ENCODE measurements at places on chromosomes 12 and 14. TPM values are rescaled to one million over a fixed set of nuclear protein-coding genes. Genes with fewer than 3 reads are reported as not detected.

DNA sequence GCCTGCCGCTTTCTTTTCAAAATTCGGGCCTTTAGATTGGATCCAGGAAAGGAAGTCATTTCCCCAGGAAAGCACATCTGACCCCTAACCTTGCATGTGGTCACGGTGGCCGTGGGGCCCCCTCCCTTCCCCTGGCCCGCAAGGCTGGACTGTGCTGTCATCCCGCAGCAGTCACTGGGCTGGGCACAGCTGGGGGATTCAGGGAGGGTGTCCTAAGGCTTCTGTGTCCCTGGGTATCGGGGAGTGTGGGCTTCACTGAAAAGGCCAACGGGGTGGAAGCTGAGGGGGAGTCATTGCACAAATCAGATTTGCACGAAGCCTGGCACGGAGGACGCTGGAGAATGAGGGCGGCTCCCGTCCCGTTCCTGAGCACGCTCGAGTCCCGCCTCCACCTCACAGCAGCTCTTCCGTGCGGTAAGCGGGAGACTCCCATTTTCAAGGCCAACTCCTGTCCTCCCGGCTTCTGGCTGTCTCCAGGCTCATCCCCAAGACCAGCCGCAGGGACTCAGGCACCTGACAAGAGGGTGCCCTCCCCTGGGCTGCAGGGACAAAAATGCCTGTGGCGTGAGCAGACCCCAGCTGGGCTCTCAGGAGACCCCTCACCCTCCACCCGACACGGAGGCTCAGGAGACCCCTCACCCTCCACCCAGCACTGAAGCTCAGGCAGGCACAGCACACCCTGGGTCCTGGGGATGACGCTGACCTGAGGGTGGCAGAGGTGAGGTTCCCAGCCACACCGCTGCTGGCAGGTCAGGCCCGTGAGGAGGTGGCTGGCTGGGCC, 9.6 kb downstream of the XRCC3 start:
- DNase-seq, result no peak

DNA sequence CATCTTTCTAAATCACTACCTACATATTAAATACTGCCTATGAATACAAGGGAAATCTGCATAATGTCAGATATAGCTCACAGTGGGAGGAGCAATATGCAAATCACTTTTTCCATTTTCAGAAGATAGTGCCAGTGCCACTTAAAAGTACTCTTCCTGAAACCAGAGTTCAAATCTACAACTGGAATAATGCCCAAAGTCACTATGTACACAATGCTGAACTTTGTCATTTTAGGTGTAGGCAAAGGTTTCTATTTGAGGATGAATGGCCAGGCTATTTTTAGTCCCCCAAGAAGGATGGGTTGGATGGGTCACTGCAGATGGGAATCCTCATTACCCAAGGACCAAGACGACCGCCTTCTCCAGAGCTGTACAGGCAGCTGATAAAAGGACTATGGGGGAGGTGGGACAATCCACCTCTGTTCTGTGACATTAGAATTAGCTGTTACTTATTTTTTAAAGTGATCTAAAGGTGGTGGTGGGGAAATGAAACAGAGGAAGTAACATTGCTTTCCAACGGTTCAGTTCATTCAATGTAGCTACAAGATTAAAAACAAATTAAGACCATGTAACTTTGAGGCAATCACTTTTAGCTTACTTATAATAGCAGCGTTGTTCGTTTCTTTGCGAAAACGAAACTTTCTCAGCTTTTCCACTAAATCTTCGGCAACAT, 5.6 kb downstream of the GMFB start:
- DNase-seq, result no peak

DNA sequence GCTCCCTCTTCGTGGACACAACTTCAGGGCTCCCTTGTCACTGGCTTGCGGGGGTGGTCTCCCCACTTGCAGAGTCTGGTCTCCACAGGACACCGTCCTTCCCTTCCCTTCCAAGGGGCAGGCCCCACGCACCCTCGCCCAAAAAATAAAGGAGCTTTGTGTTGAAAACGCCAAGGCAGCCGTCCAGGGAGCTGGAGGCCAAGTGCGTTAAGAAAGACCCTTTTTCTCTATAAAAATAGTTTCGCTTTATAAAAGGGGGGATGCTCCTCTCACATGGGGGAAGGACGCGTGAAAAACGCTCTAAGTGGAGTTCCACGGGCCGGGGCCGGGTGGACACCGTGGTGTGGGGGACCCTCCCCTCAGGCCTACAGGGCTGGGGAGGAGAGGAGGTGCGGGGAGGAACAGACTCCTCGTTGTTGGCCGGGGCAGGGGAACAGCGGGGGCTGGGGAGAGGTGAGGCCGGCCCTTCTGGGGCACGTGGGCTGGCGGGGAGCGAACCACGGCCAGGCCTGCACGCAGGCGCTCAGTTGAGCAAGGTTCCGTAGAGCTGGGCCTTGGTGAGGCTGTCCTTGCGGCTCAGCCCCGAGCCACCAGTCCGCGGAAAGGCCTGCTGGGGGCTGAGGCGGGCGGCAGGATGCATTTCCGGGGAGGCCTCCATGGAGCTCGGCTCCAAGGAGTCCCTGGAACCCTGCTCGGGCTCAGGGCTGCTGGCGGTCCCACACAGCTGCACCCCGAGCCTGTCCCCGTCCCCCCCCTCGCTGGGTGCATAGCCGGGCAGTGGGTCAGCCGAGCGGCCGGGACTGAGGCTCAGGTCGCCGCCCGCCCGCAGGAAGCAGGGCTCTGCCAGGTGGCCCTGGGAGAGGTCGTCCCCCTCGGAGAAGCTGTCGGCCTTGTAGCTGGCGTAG, 49.5 kb downstream of the BEGAIN start:
- no peak for DNase-seq

GRCh38 chr12:1939801-1940607, 21.6 kb upstream of the CACNA2D4 start:
- DNase-seq, result peak; percentile 94

GRCh38 chr14:88232771-88233170, 90.3 kb downstream of the KCNK10 start:
- DNase-seq, result no peak

- no peak for DNase-seq
Observed at GRCh38 chr14:81231540-81231939, 10.8 kb upstream of the GTF2A1 start.

GRCh38 chr12:95624589-95624988, 73.3 kb upstream of the USP44 start:
- no peak for DNase-seq

- DNase-seq, result no peak
Observed at GRCh38 chr12:57190037-57190436, 26.6 kb upstream of the NXPH4 start.

- DNase-seq, result no peak
Observed at GRCh38 chr14:75155169-75155568, 21.2 kb downstream of the TMED10 start.

- no peak for DNase-seq
Observed at GRCh38 chr12:7667125-7667524, 1.4 kb upstream of the APOBEC1 start.

- DNase-seq, result no peak
Observed at GRCh38 chr14:100302616-100303015, 3.6 kb downstream of the SLC25A29 start.

DNA sequence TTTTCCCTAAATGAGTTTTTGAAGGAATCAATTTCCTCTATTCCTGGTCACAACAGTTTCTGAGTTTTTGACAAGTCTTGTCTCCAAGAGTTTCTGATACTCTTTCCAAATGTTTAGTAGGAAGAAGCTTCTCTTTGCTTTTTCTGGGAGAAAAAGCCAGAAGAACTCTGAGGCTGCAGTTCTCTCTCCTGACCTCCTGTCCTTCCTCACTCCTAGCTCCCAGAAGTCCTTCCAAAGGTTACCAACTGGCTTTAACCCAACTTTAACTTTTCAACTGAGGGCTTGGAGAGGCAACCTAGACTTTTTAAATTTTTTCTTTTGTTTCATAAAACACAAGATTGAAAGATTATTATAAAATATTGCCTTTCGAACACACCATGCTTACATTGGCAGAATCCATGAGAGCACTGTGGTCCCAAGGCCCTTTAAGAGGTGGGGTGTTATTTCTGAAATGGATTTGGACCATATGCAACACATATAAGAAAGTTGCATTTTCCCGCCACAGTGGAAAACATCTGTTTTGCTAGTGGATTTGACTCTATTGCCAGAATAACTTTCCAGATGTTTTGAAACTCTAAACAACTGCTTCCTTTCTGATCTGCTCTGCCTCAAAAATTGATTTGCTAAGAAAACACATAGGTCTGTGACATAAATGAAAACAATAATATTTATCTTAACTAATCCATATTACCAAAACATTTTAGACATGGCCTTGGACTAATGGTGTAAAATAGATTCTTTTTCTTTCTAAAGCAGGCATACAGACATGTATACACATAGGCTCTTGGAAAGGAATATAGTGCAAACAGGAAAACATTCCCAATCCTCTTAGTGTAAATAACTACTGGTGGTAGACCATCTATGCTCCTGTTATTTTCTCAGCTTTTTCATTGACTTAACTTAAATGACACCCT, 22.3 kb upstream of the EPS8 start:
- DNase-seq, result no peak

- no peak for DNase-seq
Observed at GRCh38 chr12:107352347-107353081, 259.2 kb upstream of the CRY1 start.

GRCh38 chr12:51692016-51692415, 101.0 kb downstream of the SCN8A start:
- no peak for DNase-seq

DNA sequence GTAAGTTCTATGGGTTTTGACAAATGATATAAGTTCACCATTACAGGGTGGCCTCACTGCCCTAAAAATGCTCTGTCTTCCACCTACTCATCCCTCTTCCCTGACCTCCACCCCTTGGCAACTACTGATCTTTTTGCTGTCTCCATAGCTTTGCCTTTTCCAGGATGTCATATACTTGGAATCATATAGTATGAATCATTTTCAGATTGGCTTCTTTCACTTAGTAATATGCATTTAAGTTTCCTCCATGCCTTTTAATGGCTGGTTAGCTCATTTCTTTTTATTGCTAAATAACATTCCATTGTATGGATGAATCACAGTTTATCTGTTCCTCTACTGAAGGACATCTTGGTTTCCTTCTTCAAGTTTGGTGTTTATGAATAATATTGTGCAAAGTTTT, 14.0 kb upstream of the PEX5 start:
- no peak for DNase-seq

- DNase-seq, result no peak
Observed at GRCh38 chr14:102584871-102585869, 7.3 kb upstream of the RCOR1 start.

DNA sequence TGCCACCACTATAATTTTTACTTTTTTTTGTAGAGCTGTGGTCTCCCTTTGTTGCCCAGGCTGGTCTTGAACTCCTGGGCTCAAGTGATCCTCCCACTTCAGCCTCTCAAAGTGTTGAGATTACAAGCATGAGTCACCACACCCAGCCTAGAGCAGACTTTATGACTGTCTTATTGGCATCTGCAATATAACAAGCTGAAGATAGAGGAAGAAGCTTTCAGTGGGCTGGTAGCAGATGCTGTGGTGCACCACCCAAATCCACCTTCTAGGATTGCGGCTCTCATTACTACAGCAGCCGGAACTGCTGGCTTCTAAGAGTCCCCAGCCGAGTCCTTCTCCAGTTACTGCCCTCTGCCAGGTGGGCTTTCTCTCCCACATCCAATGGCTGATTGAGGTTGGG, 7.6 kb upstream of the STK38L start:
- DNase-seq, result no peak

DNA sequence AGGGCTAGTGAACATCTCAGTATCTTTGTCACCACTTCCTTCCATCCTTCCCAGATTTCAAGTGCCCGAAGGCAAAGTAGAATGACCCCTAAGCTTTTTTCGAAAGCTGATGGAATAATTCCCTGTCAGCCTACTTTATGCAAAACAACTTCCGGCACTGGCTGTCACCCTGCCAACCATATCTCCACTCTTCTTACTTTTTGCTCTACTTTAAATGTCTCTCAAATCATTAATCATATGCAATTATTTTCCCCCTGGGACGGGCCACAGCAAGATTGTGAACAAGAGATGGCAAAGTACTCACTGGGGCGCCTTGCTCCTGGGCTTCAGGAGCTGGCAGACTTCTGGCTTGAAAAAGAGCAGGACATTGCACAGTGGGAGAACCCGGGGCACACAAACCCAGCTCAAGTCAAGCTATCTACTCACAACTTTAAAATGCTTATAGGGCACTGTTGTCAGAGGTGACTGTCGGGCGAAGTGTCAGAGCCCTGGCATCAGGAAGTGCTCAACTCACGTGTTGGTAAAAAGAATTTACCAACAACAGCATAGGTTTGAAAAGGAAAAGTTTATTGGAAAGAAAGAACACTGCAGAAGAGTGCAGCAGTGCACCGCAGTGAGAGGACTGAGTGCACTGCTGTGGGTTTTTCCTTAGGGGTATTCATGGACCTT, 373.5 kb downstream of the PAWR start:
- DNase-seq, result no peak

- DNase-seq, result no peak
Observed at GRCh38 chr14:50008562-50008961, 107.8 kb downstream of the VCPKMT start.

- DNase-seq, result no peak
Observed at GRCh38 chr12:114935658-114936057, 251.7 kb upstream of the TBX3 start.

- DNase-seq, result no peak
Observed at GRCh38 chr14:104753528-104754212, 723 bp downstream of the SIVA1 start.

GRCh38 chr14:70666361-70666686, 24.6 kb downstream of the TTC9 start:
- no peak for DNase-seq

- no peak for DNase-seq
Observed at GRCh38 chr12:87274594-87275245, 754.5 kb downstream of the C12orf50 start.

- DNase-seq, result no peak
Observed at GRCh38 chr12:53538209-53538689, 31.0 kb upstream of the NPFF start.

- DNase-seq, result no peak
Observed at GRCh38 chr12:97643924-97644323, 181.3 kb downstream of the RMST start.

The EFS gene
- total RNA-seq, result 0.42 TPM

The ARHGAP9 gene
- total RNA-seq, result 7.7 TPM

The ZNF26 gene
- total RNA-seq, result 9.5 TPM

The RPS6KL1 gene
- total RNA-seq, result 5.9 TPM

The RBM19 gene
- 10.0 TPM for total RNA-seq

The GPR137C gene
- 0.25 TPM for total RNA-seq

The TAS2R10 gene
- total RNA-seq, result 0.14 TPM

The GZMH gene
- 0.75 TPM for total RNA-seq

The RAB21 gene
- 15.0 TPM for total RNA-seq

The GDF3 gene
- not detected for total RNA-seq

The RTL1 gene
- total RNA-seq, result not detected

The RFX4 gene
- not detected for total RNA-seq

The PROX2 gene
- not detected for total RNA-seq
